GM13977 (cell line): ENCODE measurements at places on chromosomes 6 and 20.

- DNase-seq = no peak
Measured at GRCh38 chr6:111522393-111523020, 39.5 kb upstream of the REV3L start.

- no peak for DNase-seq
Measured at GRCh38 chr6:30511169-30511546, 21.8 kb downstream of the HLA-E start.

- DNase-seq = no peak
Measured at GRCh38 chr6:13278164-13278563, 50.2 kb downstream of the TBC1D7 start.

- DNase-seq = no peak
Measured at GRCh38 chr6:135905604-135906300, 54.3 kb downstream of the PDE7B start.

DNA sequence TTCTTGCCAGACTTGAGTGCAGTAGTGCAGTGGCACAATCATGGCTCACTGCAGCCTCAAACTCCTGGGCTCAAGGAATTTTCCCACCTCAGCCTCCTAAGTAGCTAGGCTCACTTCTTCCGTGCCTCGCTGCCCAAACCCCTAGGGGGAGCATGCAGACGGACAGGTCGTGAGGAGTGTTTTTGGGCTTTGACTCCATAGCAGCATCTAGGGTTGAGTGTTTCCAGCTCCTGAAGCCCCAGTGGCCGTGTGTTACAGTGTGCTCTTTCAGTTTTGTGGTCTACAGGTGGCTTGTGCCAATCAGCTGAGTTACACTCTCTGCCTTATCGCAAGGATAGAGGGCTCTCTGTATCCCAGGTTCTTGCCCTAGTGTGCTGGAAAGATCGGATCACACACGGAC, 33.4 kb downstream of the NCOA3 start:
- DNase-seq = no peak

GRCh38 chr20:24615353-24615752, 145.9 kb downstream of the SYNDIG1 start:
- DNase-seq = no peak

GRCh38 chr6:16180696-16181438, 52.0 kb downstream of the MYLIP start:
- DNase-seq = no peak

DNA sequence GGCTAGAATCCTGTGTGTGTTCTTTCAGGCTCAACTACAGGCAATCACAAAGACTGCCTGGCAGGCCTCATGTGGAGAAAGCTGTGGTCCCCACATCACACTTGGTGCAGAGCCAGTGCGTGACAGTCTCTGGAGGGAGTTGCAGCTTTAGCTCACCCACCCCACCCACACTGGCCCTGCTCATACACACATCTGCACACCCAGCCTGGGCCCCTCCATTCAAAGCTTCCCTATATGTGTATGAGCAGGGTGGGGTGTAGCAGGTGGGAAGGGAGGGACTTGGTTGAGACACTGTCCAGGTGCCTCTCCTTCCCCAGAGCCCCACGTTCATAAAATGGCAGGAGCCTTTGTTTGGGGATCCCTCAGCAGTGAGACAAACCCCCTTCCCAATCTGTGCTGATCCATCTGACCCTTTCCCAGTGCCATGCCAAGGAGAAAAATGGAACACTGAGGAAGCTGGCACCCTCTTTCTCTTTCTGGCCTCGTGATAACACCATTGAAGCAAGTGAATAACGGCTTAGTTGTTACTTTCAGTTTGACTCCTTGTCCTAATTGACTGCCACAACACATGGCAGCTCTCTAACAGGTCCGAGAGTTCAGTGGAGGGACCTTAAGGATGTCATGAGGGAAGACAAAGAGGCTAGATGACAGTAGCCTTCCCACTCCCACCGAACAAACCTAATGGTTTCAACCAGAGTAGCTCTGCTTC, 53.8 kb upstream of the NRSN1 start:
- DNase-seq = no peak

DNA sequence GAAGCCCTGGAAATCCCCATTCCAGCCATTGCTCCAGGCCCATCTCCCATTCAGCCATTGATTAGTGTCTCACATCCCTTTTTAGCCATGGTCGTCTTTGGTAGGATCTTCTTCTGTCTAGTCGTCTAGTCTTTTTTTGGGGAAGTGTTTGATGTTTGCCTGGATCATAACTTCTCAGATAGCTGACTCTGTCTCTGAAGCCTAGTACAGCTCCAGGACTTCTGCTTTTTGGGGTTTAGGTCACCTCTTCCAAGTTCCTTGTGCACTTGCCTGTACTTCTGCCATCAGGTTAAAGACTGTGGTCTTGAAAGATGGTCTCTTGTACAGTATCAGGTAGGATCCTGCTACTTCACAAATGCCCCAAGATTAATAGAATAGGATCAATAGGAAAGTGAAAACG, 553.5 kb downstream of the PKHD1 start:
- DNase-seq = no peak

GRCh38 chr6:125287718-125288117, 14.0 kb downstream of the HDDC2 start:
- no peak for DNase-seq

DNA sequence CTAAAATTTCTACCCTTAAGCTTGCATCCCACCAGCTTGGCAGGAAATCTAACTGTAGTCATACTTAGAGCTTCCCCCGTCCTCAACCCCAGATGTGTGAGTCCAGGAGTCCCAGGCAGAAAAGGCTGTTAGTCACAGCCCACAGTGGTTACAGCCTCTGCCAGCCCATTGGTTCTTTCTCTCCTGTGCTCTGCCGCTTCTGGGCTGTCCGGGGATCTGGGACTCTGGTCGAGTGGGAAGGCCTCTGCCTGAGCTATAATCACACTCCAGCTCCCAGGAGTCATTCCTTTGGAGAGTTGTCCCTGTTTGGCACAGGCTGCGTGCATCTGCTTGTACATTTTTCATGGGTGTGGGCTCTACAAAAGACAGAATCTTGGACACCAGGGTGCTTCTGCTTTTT, 45.6 kb upstream of the FYN start:
- DNase-seq = no peak

- no peak for DNase-seq
Measured at GRCh38 chr6:157013649-157014304, 236.6 kb downstream of the ARID1B start.

DNA sequence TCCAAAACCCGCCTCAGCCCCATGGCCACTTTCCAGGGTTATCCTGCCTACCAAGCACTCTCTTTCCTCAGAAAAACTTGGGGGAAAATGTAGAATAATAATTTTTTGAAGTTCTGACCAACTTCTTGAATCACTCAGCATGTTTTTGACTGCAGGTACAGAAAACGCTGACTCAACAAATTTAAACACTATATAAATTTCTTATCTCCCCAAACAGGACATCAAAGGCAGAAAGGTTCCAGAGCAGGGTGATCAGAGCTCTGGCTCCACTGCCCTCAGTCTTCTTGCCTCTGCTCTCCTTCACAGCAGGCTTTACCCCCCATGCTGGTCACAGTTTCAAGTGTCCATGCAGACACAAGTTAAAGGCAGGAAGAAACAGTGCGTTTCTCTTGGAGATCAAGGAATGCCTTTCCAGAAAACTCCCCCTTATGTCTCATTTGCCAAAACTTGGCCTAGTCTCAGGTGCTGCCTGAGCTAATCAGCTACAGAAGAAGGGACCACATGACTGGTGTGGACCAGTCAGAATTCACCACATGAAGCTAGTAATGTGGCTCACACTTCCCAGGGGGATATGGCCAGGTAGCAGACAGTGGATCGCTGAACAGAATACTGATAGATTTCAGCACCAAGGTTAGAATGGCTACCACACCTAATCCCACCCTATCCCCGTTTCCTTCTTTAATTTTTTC, 24.4 kb upstream of the SLC17A3 start:
- DNase-seq = no peak

GRCh38 chr6:13351271-13351670, 22.9 kb upstream of the TBC1D7 start:
- DNase-seq = no peak

- DNase-seq = peak; percentile 24
Measured at GRCh38 chr6:16694781-16695578, 66.3 kb downstream of the ATXN1 start.

DNA sequence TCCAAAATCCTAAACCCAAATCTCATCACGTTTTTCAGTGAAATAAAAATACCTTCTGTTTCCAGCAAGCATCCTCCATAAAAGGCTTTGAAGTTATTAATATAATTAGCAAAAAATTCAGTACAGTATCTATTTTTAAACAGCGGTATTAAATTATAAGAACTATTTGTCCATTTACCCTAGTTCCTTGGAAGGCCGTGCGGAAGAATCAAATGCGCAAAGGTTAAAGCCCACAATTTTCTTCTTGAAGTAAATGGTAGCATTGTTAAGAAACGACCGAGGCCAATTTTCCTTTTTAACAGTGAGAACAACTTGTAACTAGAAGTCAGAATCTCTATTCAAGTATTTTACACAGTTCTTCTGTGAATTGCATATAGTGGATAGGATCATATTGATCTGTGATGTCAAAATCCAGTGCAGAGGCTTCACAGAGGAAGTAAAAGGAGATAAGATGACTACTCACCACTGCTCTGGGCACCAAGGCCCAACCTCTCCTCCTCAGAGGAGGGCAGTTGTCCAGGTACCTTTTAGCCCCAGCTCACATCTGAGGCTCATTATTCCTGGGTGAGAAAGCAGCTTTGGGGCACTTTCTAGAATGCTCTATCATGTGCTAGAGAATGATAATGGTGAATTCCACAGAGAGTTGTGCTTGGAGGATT, 36.3 kb downstream of the TNFAIP3 start:
- DNase-seq = no peak

DNA sequence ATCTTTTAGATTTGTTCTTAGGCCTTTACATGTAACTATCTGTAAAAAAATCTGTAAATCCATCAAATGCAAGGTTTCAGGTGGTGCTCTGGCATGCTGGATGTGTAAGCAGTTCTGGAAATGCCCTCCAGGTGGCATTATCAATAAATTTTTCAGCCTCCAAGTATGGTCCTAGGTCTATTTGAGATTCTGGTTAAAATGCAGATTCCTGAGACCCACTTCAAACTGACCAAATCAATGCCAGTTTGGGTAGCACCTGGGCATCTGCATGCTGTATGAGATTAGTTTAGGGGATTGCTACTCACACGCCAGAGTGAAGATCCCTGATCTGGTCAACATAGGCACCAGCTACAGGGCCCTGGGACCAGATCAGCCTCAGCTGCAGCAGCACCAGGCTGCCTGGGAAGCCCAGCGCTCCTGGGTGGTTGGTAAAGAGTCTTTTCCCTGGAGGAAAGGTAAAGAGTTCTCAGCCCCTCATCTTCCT, 507.3 kb upstream of the CITED2 start:
- peak; percentile 37 for DNase-seq

- DNase-seq = no peak
Measured at GRCh38 chr6:167807756-167808155, 19.0 kb upstream of the AFDN start.

GRCh38 chr6:133424359-133424758, 183.2 kb downstream of the EYA4 start:
- no peak for DNase-seq

GRCh38 chr20:61205769-61206168, 46.3 kb upstream of the CDH4 start:
- no peak for DNase-seq
